ENCODE measurements at places on chromosomes 11 and 22.
A peak's percentile ranks its signal among the peaks of the same experiment; 100 is the strongest.

GRCh38 chr11:60315871-60316270, 11.2 kb upstream of the MS4A6E start:
- DNase-seq: no peak

- DNase-seq: no peak
Observed at GRCh38 chr22:22248878-22249277, 4.3 kb downstream of the VPREB1 start.

GRCh38 chr11:30992513-30992849, 377.1 kb downstream of the DCDC1 start:
- DNase-seq: no peak

DNA sequence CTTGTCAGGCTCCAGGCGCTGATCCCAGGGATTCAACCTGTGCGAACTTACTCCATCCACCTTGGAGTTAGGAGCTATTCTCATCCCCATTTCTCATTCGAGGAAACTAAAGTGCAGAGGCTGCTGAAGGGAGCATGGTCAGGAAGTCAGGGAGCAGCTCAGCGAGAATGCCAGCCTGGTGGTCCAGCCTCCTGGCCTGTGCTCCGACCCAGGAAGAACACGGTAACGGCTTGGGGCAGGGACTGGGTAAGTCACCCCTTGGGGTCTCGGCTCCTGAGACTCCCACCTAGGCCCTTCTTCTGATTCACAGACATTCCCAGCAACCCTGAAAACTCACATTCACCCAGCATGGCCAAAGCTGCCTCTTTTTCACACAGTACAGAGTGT, 132.8 kb downstream of the CRYBB2 start:
- no peak for DNase-seq

DNA sequence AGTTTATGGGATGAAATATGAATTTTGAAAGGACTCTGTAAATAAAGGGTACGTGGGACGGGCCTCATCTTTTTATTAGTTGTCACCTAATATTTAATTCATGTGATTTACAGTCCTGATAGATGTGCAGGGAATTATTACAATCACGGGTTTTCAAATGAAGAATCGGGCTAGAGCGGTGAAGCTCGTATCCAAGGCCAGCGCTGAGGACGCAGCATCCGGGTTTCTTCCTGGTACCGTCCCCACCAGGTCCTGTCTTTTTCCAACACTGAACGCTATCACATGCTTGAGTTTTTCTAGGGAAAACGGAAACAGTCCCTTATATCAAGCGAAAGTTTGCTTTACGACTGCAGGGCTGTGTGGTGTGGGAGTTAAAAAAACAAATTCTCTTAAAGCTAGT, 787 bp downstream of the SMDT1 start:
- DNase-seq: peak; percentile 0

DNA sequence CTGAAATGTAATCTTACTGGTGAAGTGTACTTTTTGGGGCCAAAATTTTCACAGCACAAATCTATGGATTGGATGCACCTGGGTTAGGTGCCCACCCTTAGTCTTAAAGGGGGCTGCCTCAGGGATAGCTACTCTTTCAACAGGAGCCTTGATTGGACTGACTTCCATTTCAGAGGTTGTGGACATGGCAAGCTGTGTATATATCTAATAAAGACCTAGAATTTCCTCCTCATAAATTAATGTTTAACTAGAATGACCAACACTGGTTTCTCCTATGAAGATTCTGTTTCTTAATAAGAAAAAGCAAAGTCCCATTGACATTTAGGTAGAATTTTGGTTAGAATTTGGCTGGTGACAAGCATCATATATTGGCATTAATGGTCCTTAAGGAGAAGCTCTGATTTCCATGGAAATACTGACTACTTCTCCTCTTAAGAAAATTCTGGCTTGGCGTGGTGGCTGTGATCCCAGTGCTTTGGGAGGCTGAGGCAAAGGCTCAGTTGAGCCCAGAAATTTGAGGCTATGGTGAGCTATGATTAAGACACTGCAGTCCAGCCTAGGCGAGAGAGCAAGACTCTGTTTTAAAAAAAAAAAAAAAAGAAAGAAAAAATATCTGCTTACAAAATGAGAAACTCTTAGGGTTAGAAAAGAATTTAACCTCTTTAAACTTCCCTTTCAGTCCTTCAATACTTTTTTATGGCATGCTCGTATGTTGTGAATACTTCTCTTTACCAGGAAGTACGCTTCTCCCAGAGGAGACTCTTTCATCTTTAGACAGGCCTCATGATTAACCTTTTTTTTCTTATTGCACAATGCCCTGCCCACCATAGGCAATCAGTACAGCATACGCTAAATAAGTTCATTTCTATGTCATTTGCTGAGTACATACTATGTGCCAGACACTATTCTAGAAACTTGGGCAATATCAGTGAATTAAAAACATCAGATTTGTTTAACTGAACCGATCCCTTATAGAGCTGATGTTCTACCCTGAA, 77.2 kb downstream of the PRR5L start:
- DNase-seq: no peak

DNA sequence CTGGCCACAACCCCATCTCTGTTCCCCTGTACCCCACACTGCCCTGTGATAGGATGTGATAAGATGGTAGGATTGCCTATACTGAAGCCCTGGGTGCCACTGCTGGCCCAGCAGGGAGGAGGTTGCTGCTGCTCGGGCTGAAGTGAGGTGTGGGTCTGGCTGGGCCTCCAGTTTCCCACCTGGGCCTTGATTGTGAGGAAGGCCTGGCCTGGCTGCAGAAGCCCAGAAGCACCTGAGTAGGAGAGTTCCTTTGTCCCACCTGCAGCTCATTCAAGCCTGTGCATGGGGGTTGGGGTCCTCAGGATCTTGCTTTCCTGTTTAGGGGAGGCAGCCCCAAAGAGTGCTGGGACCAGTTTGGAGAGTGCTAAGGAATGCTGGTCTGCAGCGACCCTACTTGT, 3.3 kb downstream of the ST3GAL4 start:
- DNase-seq: no peak

DNA sequence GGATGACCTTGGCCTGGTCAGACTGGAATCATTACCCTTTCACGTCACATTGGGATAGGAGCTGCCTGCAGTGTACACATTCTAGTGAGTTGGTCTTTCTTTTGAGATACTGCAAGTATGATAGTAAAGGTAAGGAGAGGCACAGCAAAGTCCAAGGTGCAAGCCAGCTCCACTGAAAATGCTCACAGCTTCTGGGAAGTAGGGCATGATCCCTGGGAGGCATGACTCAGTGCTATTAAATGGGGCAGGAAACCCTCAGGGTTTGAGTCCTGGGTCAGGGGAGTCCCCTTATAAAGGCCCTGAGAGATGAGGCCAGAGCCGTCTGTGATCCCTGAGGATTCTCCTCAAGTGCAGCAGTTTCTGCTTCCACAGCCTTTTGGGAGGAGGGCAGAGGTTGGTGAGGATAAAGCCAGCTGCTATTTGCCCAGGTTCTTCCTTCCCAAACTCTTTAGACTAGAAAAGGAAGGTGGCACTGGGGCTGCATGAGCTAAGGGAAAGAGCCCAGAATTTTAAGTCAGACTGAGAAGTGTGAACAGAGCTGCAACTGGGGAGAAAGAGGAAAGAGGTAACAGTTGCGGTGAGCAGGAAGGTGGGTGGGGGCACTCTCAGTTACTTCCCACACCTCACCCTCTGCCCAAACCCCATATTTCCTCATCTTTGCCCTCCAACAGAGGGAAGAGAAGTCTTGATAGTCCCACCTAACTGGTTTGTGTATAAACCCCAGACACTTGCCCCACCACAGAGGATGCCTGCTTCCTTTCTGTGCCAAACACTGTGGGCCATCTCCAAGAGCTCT, 14.4 kb upstream of the OR52K1 start:
- DNase-seq: no peak

DNA sequence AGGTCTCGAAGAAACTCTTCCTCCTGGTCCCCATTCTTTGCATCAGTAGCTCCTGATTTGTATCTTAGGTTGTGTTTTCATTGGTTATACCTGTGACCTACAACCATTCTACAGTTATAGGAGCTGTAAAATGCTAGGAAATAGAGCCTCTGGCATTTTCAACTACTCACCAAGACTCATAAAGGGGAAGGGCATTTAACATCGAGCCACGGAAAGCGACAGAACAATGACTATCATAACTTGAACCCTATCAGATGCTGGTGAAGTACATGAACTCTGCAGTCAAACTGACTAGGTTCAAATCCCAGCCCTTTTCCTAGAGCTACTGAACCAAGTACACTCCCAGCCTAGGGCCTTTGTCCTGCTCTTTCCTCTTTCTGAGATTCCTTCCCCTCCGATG, 588.0 kb downstream of the SOX6 start:
- no peak for DNase-seq

GRCh38 chr11:113730887-113731726, 25.0 kb upstream of the TMPRSS5 start:
- DNase-seq: peak; percentile 23

- DNase-seq: no peak
Observed at GRCh38 chr11:62774407-62774806, 3.2 kb downstream of the TAF6L start.

- DNase-seq: no peak
Observed at GRCh38 chr22:47355388-47355725, 592.9 kb downstream of the TBC1D22A start.

GRCh38 chr11:128342511-128343134, 244.7 kb downstream of the ETS1 start:
- DNase-seq: no peak

- DNase-seq: peak; percentile 37
Observed at GRCh38 chr11:23423104-23423503, 562.8 kb upstream of the CCDC179 start.

GRCh38 chr11:8242499-8243280, 21.0 kb downstream of the LMO1 start:
- no peak for DNase-seq

- no peak for DNase-seq
Observed at GRCh38 chr22:34973926-34974325, 92.0 kb upstream of the ISX start.

GRCh38 chr11:131099013-131099412, 182.7 kb upstream of the SNX19 start:
- DNase-seq: no peak

GRCh38 chr11:9008661-9009060, 4.9 kb upstream of the NRIP3 start:
- no peak for DNase-seq

- DNase-seq: no peak
Observed at GRCh38 chr11:46719048-46719542, at the start of gene F2. Gene F2, plus strand, starts transcription at chr11:46719213. Its CDS starts 23 bp downstream, at chr11:46719236.
